ENCODE measurements at places on chromosomes 13 and 19.
A peak's percentile ranks its signal among the peaks of the same experiment; 100 is the strongest.

DNA sequence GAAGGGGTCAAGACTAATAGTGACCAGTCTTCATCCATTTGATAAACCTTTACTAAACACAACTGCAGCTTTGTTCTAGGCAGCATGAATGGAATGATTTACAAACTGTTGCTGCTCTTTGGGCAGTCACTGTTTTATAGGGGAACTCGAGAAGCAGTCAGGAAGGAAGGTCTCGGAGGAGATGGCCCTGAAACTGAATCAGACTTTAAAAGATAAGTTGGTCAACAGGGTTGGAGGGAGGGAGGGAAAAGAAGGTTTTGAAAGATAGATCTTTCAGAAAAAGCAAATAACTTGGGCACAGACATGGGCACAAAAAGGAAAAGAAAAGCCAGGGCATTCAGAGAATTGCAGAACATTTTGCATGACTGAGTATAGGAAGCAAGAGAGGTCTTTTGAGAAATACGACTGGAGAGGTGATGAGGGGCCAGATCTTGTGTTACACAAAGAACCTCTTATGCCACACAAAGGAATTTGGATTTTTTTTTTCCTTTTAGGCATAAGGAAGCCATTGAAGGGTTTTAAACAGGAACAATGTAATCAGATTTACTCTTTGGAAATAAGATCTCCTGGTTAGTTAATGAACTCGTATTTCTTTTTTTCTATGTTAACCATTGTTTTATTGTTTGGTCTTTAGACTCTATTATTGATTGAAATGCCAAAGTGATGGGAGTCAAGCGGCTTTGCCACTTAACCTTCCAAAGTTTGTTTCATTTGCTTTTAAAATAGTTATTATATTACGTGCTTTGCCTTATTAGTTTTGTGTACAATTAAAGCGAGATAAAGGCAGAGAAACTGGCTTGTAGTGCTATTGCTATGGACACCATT lies 37.5 kb upstream of the SACS start:
- DNase-seq = no peak

DNA sequence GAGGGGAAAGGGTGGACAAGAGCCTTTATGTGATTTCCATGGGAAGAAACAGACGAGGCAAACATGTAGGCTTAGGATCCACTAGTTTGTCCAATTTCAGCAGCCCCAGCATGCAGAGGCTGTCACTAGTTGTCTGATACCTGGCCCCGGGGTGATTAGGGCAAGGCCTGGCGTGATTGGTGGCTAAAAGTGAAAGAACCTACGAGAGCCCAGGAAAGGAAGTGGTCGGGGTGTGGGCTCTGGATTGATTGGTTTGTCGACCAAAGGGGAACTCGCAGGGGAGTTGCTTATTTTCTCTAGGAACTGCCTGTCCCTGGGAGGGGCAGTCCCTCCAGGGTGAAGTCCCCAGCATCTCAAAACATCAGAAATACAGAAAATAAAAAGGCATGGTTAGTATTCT lies 64.2 kb upstream of the UQCRFS1 start:
- no peak for DNase-seq

GRCh38 chr19:39696387-39696786 lies 7.9 kb upstream of the LGALS14 start:
- DNase-seq = no peak

GRCh38 chr13:31208559-31209122 lies 8.9 kb downstream of the B3GLCT start:
- DNase-seq = no peak

DNA sequence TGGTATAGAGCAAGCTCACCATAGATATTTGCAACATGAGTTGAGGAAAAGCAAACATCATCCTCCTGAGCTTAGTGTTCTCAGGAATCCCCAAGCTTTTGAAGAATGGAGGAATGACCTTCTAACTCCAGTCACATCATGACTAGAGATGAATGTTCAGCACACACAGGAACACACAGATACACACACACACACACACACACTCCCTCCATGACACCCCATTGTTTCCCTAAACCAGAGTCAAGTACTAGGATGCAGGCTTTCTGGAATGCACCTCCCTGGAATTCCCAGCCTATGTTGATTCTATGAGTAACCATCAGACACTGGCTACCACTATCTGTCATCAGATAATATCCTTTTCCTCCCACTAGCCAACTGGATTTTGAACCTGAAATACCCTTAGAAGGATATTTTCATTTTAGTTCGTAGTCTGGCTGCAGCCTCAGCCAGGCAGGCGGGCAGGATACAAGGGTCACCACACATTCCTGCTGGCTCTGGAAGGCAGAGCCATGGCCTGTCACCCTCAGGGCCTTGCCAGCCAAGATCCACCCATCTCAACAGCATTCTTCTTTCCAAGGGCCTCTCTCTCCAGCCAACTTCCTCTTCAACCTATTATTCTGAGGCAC lies 162.4 kb downstream of the FOXO1 start:
- DNase-seq = no peak

DNA sequence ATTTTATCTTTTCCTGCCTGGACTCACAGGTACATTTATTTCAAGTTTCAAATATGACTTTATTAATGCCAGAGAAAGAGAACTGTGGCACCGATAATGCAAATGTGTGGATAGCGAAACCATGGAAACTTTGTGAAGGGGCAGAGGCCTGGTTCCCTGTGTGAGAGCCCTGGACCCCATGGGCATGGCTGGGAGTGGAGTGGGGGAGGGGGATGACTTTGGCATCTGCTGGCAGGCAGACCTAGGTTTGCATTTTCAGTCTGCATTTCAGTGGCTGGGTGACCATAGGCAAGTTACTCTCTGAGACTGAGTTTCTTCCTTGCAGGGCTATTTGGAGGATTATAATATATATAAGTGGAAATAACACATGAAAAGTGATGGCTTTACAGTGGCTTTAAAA lies 163.8 kb upstream of the TMTC4 start:
- DNase-seq = no peak

DNA sequence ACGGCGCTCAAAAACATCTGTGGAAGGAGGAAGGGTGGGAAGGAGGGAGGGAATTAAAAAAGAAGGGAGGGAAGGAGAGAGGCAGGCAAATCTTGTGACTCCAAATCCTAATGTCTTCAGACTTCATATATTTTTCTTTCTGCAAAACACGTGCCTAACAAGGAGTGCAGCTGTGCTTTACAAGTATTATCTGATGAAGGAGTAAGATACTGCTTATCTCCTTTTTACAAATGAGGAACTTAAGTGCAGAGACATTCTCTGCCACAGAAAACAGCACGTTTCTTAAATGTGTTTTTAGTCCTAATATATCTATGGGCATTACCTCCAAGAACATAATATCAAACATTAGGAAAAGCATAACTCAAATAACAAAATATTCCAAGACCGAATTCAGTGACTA lies 6.5 kb downstream of the FLT3 start:
- DNase-seq = no peak

GRCh38 chr19:23787106-23787505 lies 28.4 kb upstream of the ZNF681 start:
- no peak for DNase-seq

DNA sequence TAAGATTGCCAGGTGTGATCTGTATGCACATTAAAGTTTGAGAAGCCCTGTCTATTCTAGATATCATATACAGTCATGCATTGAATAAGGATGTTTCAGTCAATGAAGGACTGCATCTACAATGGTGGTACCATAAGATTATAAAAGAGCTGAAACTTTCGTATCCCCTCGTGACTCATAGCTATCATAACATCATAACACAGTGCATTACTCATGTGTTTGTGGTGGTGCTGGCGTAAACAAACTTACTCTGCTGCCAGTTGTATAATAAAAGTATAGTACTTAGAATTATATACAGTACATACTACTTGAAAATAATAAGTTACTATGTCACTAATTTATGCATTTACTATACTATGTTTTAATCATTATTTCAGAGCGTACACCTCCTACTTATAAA lies 489.3 kb downstream of the GPC6 start:
- no peak for DNase-seq

- DNase-seq = peak; percentile 30
Observed at GRCh38 chr19:16041299-16041990, 34.9 kb upstream of the TPM4 start.

- no peak for DNase-seq
Observed at GRCh38 chr13:66612983-66613382, 617.2 kb downstream of the PCDH9 start.

DNA sequence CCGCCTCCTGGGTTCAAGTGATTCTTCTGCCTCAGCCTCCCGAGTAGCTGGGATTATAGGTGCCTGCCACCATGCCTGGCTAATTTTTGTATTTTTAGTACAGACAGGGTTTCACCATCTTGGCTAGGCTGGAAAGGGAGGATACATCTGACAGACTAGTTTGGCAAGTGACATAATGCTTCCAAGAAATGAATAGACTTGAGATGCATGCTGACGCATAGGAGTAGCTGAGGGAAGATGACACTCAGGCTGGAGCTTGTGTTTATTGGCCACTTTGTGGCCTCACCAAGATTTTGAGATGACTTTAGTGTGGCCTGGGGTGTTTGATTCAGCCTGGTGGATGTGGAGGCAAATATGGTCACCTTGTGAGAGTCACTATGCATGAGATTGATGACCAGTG lies 4.0 kb downstream of the ZNF586 start:
- no peak for DNase-seq

DNA sequence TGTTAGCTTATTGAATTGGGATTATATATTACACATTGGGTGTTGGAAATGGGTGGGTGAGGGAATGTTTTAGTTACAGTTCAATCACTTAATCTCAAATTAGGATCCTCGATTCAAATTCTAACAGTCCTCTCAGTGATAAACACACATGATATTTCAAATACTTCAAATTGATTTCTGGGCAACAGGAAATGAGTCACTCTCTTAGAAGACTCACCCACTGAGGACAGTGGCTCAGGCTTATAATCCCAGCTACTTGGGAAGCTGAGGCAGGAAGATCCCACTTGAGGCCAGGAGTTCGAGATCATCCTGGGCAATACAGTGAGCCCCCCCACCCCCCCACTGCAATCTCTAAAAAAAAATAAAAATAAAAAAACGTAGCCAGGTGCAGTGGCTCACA lies 435.3 kb downstream of the KLF12 start:
- DNase-seq = no peak

DNA sequence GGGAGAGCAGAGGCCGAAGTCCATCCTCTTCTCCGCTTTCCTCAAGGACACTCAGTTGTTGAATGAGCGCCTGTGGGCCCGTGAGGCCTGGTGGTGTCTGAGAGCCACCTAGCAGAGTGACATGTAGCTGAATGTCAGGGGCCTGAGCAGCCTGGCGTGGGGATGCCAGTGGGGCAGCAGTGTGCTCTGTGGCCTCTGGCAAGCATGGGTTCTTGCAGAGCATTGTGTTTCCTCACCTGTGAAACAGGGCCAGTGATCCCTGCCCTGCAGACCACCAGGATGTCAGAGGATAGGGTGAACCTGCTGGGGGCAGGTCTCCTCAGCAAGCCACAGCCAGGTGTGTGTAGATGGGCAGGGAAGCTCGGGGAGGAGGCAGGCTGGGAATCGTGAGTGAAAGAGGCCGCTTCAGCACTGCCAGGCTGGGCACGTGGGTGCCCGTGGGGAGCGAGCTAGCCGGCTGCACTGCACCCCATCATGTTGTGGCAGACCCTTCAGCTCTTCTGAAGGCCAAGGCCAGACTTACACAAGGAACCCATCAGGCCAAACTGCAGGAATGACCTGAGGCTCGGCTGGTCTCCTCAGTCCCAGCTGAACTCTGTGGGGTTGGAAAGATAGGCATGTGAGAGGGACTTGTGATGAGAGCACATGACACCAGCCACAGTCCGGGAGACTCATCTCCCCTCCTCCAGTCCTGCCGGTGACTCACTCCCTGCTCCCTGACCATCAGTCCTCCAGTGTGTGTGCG lies 5.0 kb downstream of the PPP1R37 start:
- DNase-seq = no peak

- DNase-seq = no peak
Observed at GRCh38 chr13:75390229-75390628, 91.7 kb downstream of the TBC1D4 start.

GRCh38 chr19:35883882-35884281 lies 15.5 kb downstream of the APLP1 start:
- DNase-seq = no peak

- no peak for DNase-seq
Observed at GRCh38 chr13:111456452-111457230, 136.2 kb downstream of the TEX29 start.

- no peak for DNase-seq
Observed at GRCh38 chr13:81779876-81780275, 1439.0 kb upstream of the SPRY2 start.

- no peak for DNase-seq
Observed at GRCh38 chr19:43780706-43781525, at the start of gene KCNN4. KCNN4 (minus strand) TSS chr19:43780973; CDS start chr19:43780861, 112 bp downstream.

DNA sequence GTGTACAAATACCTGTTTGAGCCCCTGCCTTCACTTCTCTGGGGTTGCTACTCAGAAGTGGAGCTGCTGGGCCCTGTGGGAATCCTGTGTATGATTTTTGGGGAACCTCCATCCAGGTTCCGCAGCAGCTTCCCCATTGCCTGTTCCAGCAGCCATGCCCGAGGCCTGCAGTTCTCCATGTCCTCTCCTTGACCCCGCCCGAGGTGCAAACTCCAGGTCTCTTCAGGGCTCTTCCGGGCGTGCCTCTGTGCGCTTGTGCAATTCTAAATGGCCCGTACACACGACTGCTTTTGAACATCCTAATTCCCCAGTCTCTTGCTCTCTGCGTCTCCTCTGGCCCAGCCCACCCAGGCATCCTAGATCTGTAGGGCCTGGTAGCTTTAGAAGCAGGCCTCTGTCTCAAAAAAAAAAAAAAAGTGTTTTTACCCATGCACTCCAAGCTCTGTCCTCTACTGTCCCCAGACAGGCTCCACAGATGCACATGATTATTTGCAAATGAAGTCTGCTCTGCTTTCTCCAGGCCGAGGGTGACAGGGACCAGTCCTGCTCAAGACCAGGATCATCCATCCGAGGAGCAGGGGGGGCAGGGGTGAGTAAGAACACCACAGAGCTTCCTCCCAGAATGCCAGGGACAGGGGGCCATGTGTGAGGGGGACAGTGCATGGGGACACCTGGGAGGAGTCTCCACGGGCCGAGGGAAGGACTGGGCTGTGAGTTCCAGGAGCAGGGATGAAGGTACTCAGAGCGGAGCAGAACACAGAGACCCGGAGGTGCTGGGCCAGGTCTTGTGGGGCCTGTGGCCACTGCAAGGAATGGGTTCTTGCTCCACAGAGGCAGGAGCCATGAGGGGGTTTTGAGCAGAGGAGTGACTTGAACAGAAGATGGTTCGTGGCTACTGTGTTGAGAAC lies 51.7 kb downstream of the SLC7A9 start:
- DNase-seq = no peak

- DNase-seq = no peak
Observed at GRCh38 chr19:613732-614567, 19.4 kb downstream of the POLRMT start.

GRCh38 chr19:58279925-58280316 lies 1.2 kb downstream of the ZNF8 start:
- no peak for DNase-seq

DNA sequence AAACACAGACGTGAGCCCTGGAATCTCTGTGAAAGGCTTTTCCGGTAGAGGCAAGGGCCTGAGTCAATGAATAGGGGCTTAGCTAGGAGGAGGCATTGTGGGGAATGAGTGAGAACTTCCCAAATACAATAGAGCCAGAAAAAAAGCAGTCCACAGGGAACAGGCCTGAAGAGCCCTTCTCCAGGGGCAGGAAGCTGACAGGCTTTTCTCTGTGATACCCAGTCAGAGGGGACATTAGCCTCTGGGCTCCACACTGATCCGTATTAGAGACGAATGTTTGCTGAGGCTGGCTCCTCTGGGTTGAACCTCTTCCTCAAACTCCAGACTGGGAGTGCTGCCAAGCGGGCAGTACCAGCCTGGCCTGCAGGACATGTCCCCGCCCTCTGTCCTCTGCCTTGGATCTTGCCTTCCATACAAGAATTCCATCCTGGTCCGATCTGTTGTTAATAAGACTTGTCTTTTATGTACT lies 2.3 kb downstream of the DHRS12 start:
- no peak for DNase-seq

All from cerebellar nuclear complex (tissue), 1 donor.